ENCODE measurements at places on chromosomes 5 and 9.
A peak's percentile ranks its signal among the peaks of the same experiment; 100 is the strongest.

DNA sequence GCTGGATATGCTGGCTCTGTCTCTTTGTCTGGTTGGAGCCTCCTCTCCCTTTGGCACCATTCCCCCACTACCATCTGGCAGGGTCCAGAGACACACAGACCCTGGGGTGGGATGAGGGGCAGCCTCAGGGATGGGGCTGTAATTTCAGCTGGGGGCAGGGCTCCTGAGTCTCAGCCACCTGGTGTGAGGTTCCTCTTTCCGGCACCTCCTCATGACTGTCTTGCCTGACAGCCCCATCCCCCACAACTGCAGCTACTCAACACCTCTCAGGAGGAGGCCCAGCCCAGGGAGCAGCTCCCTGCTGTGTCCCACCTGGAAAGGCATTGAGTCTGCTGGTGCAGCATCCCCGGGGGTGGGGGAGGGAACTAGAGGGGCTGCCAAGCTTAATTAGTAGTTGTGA lies 11.7 kb upstream of the RPS14 start:
- peak; percentile 90 for DNase-seq

DNA sequence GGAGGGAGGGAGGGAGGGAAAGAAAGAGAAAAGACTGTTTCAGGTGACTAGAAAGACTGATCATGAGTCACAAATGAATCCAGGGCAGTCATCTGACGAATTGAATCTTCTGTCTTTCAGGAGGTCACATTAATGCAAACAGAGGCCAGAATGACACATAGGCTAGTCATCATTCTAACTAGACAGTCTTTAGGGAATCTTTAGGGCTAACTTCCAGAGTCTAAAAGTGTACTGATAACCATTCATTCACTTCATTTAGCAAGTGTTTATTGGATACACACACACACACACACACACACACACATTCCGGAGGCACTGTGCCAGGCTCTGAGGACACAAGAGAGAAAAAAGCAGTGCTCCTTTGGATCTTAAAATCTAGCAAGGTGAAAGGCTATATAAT lies 156.7 kb downstream of the EBF1 start:
- no peak for DNase-seq

- no peak for DNase-seq
Measured at GRCh38 chr9:19967216-19967887, 178.5 kb upstream of the SLC24A2 start.

DNA sequence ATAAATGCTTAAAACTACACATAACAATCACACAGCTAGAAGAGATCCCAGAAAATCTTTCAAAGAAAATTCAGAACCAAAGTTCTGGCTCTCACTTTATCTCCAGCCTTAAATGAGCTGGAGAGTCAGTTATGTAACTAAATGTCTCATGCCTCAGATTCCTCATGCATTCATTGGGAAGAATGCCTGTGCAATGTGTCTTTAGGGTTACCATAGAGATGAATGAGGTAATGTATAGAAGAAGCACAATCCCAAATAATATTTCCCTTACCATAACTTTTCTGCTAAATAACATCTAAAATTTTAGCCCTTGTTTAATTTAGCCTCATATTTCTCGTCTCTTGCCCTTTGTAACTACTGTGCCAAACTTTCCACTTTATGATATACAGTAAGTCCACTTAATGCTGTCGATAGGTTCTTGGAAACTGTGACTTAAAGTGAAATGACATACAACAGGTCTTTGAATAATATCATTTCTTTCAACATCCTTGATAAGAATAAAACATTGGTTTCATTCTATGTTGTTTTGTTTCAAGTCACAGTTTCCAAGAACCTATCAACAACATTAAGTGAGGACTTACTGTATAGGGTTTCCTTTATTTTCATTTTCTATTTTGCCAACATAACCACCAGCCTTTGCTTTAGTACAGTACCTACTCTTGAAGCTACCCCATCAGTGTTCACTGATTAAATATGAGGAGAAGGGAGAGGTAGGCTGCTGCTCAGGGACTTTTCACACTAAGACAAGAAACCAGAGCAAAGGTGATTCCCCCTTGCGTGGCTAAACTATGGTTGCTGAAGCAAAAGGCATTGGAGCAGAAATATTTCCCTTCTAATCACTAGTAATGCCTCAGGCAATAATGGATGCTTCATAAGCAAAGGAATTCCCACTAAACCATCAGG lies 295.7 kb upstream of the PTGER4 start:
- DNase-seq, result no peak

Data from spleen (tissue), 13 donors.